Sciatic nerve (tissue), 2 donors: ENCODE measurements at places on chromosomes 6 and 20.

GRCh38 chr6:50437901-50438300 is 275.4 kb upstream of the TFAP2D start:
- DNase-seq: no peak

- no peak for DNase-seq
These were observed 375.7 kb downstream of the TENT5A start for GRCh38 chr6:81376745-81377144.

GRCh38 chr6:121664158-121664557 is 228.7 kb downstream of the GJA1 start:
- DNase-seq: no peak

- DNase-seq: no peak
These were observed 9.2 kb downstream of the QKI start for GRCh38 chr6:163423696-163424095.

- DNase-seq: no peak
These were observed 327.9 kb upstream of the MARCKS start for GRCh38 chr6:113529196-113529595.
